ENCODE measurements at places on chromosomes 3 and 15. TPM values are rescaled to one million over a fixed set of nuclear protein-coding genes. Genes with fewer than 3 reads are reported as not detected.

- no peak for DNase-seq
Measured at GRCh38 chr3:145133281-145133680, 1027.7 kb downstream of the PLOD2 start.

DNA sequence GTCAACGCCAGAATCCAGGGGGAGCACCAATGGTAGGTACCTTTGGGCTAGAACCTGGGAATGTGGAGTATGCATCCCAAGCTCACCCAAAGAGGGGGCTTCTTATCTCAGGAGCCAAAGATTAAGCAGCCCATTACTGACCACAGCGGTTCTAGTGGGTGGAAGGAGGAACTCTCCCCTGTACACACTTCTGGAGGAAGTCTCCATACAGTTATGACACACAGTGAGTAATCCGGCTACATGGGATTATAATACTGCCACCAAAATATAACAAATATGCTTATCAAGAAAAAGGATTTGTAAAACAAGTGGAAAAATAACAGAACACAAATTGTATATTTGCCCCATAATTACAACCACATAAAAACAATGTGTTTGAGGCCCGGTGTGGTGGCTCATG is 8.4 kb downstream of the MYO1E start:
- DNase-seq = no peak

The SLC7A14 gene
- not detected for total RNA-seq

DNA sequence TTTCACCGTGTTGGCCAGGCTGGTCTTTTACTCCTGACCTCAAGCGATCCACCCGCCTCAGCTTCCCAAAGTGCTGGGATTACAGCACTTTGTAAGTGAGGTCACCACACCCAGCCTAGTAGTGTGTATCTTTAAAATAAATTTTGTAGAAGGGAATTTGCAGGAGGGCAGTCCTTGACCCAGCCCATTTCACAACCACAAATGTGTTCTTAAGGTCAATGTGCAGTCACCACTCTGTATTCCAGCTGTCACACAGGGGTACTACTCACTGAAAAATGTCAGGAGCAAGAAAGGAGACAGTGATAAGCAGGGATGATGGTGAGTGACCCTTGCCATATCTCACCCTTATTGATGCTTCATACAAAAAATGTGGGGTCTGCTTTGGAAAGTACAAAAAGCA is 98.5 kb downstream of the FRMD5 start:
- no peak for DNase-seq

The DPPA2 gene
- not detected for total RNA-seq

DNA sequence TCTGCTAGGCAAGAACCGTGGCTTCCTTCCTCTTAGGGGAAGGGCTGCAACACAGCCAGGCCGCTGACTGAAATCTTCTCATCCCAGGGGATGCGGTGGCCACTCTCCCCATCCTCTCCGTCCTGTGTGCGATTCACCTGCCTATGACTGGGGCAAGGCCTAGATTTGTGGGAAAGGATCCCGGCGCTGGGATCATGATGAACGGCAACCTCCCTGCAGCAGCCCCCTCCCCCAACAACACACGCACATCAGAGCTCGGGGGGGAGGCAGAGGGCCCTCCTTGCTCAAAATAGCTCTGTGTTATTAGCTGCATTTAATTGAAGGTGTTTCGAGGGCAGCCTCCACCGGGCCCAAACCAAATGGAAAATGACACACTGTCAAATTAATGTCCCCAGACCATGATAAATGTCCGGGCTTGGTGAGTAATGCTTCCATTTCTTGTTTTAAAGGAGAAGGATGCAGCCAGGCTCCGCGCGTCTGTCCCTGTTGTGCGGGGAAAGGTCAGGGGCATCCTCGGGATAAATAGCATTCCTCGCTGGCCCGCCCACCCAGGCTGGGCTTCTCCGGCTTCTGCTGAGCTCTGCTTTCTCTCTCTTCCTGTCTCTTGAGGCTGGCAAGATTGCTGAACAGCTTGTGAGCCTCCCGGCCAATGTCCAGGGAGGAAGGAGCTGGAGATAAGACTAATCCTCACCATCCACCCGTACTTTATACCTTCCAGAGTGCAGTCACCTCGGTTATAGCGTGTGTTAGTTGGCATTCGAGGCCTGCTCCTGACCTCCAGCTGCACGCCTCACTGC is 56.4 kb upstream of the TLE3 start:
- no peak for DNase-seq

The SLC2A2 gene
- 0.95 TPM for total RNA-seq

DNA sequence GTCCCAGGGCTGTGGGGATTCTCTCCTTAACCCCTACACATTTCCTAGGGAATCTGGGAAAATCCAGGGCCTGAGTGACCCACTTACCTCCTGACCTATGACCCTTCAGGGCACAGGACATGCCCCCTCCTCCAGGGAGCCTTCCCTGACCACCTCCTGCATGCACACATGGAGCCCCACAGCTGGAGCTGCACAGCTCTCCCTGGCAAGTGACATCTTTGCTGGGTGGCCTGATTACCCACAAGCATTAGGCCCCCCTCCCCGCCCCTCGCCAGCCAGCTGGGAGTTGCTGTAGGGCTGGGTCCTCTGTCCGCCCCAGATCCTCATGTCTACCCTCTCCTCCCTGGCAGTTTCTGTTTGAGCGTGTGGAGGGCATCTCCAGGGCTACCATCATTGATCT is 21.4 kb downstream of the HDAC11 start:
- no peak for DNase-seq

GRCh38 chr3:102006812-102007485 is 157.6 kb downstream of the NFKBIZ start:
- DNase-seq = no peak

The GRAMD2A gene
- total RNA-seq = 0.95 TPM

- DNase-seq = no peak
Measured at GRCh38 chr3:77380136-77380535, 340.2 kb downstream of the ROBO2 start.

DNA sequence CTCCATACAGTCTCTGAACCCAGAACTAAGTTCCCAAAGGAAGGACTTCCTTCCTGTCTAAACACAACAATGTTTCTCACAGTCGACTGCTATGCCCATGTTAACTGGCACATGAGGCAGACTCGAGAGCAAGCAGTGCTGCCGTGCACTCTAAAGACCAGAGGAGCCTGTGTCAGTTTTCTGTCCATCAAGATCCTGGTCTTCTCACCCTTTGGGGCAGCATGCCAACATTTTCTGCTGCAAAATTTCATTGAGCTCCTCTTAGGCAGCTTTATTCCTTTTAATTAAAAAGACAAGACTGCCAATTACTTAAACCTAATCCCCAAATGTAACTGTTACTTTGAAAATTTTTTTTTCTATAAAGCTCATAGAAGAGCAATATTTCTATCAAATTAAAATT is 205.1 kb downstream of the GAP43 start:
- no peak for DNase-seq

- DNase-seq = no peak
Measured at GRCh38 chr15:31397851-31398661, 71.4 kb downstream of the KLF13 start.

DNA sequence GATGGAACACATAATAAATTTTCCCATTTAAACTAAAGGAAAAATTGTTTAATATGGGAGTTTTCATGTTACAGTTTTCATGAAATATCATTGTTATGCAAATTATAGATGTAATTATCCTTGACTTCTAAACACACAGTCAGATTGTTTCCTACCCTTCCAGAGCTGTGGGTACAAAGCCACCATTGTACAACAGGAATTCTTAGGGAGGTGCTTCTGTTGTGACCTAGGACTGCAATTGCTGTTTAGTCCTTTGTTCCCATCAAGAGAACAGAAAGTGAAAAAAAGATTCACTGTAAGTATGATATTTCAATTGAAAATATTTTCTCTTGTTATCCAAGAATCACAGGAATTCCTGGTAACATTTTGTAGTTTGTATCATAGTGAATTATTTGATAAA is 455.3 kb upstream of the NAALADL2 start:
- DNase-seq = no peak

DNA sequence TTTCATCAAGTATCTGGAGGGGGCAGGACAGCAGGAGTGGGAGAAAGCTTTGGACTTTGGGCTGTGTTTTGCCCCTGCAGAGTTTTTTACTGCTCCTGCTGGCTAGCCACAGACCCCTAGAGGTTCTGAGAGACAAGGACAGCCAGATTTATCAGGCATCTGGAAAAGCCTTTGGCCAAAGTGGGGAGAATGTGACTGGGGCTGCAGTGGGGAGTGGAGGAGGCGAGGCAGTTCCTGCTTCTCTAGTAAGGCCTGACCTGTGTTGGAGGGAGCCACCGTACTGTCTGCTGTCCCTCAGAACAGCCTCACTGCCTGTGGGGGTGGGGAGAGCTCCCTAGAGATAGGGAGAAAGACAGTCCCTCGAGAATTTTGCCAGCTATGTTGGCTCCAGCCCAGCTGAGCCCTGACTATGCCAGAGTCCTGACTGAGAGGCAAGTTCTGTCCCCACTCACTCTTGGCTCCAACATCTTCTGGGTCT is 2.2 kb downstream of the ALPK3 start:
- DNase-seq = no peak

The RNF7 gene
- 108 TPM for total RNA-seq

The ARGFX gene
- not detected for total RNA-seq

DNA sequence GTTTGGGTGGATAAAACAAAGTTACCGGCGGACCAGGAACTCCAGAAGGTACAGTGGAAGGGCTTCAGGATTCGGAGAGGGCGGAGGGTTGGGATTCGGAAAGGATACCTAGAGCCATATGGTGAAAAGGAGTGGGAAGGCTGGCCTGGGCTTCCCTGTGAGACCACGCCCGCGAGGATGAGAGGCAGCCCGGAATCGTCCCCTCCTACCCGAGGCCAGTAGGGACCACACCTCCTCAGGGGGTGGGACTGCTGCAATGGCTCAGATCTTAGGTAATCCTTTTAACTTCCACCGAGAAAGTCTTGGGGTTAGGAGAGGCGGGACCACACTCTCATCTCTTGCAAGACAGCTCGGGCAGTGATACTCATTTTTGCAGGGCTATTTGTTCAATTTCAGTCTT is 511.3 kb downstream of the OCA2 start:
- DNase-seq = no peak

The GPR176 gene
- 10.2 TPM for total RNA-seq

DNA sequence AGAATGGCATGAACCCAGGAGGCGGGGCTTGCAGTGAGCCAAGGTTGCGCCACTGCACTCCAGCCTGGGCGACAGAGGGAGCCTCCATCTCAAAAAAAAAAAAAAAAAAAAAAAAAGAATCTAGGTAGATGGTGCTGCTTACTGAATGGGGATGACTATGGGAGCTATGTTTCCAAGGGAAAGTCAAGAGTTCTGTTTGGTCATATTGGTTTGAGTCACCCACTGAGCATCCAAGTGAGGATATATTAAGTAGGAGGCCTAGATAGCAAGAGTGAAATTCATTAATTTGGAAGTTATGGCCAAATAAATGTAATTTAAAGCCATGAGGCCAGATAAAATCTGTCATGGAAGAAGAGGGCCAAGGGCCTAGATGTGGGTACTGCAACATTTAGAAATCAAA is 9.0 kb upstream of the UACA start:
- no peak for DNase-seq

DNA sequence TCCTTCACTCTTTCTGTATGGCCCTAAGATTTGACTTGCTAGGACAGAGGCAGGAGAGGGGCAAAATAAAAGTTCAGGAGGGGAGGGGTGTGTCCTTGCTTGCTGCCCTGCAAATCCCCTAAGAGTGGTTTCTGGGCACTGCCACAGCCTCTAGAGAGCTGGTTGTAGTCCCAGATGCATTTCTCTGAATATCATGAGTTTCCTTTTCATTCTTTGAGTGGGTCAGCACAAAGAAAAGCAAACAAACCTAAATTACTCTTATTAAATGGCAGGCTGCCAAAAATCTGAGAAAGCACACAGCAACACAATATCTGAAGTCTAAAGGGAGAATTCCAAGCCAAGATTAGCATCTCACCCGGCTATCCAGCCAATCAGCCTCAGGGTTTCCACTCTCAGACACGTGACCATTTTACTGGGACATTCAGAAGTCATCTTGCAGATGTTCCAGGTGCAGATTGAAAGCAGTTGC is 919.3 kb downstream of the TUSC7 start:
- DNase-seq = peak; percentile 36

DNA sequence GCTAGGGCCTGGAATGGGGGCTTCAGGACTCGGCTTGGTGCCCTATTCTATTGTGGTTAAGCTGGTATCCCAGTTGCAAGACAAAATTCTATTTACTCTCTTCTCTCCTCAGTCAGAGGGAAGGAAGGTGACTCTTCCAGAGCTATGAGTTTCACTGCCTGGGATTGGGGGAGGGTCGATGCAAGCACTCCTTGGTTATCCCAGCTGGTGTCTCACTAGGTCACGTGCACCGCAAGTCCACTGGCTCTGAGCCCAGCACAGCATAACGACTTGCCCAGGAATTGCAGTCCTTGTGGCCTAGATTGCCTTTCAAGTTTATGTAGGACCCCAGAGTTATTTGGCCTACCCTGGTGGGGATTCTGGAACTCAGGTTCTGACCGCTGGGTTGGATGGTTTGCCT is 958.8 kb downstream of the IGSF11 start:
- DNase-seq = no peak

GRCh38 chr15:80971143-80971542 is 18.5 kb downstream of the MESD start:
- no peak for DNase-seq

DNA sequence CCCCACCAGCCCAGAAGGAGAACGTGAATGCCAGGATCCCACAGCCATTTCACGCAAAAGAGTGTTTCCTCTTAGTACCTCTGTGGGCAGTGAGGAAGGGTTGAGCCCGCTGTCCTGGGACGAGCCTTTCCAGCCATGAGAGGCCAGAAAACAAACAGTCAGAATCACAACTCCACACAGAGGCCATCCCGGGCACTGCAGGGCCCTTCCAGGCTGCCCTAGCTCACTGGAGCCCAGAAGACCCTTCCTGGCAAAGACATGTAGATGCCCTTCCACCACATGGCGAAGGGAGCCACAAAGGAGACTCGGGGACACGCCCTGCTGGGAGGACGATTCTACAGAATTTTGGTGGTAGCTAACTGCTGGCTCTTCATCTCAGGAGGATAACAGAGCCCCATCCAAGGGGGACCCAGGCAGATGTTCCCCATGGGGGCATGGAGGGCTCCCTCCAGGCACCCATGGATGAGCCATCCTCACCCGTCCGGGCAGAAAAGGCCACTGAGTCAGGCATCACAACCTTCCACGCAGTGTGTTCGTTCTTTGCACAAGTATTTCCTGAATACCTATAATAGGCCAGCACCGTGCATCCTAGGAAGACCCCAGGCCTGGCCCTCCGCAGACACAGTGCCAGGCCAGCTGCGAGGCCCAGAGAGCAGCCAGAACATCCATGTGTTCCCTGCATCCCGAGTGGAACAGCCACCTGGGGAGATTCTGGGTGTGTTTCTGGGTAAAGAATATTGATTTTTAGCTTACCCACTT is 47.2 kb downstream of the SLC12A8 start:
- DNase-seq = no peak

The FAM174B gene
- total RNA-seq = 15.3 TPM

GRCh38 chr15:101490408-101490891 is 943 bp upstream of the PCSK6 start:
- DNase-seq = no peak

The WDR48 gene
- total RNA-seq = 34.1 TPM

- DNase-seq = no peak
Measured at GRCh38 chr3:13557417-13557816, 8.5 kb downstream of the FBLN2 start.
